ENCODE measurements at places on chromosomes 6 and 20.

DNA sequence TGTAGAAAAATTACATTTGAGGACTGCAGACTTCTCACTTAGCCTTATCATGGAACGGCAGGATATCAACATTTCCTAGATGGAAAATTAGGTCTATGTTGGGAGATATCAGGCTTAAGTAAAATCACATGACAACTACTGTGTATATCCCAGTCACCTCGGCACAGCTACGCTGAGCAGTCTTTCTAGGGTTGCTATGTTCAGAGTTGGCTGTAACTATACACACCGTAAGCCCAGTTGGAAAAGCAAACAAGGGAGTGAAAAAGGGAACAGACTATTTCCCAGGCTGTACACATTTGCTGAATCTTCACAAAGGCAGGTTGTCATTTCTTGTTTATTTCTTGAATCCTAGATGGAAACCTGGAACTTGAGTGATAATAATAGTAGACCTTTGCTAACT, 80.7 kb upstream of the PTPRK start:
- no peak for DNase-seq

- DNase-seq, result no peak
Measured at GRCh38 chr6:153034139-153034538, 31.6 kb upstream of the MTRF1L start.

- DNase-seq, result peak; percentile 20
Measured at GRCh38 chr6:123380257-123380656, 256.5 kb downstream of the TRDN start.

- DNase-seq, result no peak
Measured at GRCh38 chr6:53628354-53629119, 37.0 kb downstream of the KLHL31 start.

DNA sequence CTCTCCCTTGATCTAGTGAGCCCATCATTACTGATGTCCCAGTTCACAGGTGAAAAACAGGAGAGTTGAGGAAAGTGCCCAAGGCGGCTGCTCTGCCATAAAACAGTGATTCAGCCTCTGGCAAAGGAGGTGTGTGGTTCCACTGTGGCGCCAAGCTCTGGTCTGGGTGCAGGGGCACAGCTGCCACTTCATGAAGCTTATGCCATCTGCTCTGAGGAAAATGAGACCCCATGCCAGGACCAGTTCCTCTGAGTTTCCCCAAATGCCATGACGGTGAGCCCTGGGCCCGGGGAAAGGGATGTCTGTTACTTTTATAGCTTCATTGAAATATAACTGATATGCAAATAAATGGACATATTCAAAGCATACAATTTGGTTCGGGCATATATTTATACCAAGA, 33.7 kb upstream of the ZBP1 start:
- DNase-seq, result no peak

DNA sequence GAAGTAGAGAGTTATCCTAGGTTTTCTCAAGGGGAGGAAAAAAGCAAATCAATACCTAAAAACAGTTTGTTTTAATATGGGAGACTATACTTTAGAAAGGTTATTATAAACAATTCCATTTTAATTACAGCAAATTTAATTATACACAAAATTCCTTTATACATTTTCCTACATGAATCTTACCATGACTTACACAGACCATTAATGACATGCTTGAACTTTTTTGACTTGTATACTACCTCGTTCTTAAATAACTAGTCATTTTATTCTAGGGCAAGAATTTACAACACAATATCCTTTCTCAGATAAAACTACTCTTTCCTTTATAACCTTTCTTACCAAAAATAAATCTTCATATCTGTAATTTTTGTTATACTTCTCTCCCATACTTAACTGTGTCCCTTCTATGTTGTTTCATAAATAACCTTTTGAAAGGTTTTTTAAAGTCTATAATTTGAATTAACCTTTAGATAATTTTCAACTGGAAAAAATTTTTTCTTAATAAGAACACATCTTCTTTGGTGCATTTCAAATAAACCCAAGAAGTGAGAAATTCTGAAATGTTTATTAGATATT, 729.4 kb downstream of the TENT5A start:
- peak; percentile 20 for DNase-seq

GRCh38 chr6:40480678-40481077, 106.5 kb downstream of the LRFN2 start:
- no peak for DNase-seq

DNA sequence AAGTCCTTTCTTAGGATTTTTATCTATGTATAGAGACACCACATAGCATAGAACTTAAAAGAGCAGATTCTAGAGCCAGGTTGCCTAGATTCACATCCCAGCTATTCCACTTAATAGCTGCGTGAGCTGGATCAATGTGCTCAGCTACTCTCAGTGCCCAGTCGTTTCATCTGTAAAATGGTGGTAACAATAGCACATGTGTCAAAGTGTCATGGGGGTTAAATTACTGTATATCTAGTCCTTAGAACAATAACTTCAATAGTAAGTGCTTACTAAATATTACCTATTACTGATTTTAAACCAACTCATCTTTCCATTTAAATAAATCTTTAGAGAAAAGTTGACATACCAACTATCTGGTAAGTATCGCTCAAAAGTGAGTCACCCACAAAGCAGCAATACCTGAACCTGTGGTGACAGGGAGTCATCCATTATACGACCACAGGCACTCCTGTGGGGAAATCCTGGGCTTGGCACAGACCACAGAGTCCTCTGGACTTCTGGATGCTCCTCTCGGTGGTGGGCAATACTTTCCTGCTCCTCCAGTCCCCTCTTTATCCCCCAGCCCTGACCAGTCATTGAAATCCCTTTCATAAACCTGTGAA, 154.8 kb downstream of the PDSS2 start:
- no peak for DNase-seq

GRCh38 chr6:52390361-52390727, 28.4 kb downstream of the PAQR8 start:
- DNase-seq, result no peak

DNA sequence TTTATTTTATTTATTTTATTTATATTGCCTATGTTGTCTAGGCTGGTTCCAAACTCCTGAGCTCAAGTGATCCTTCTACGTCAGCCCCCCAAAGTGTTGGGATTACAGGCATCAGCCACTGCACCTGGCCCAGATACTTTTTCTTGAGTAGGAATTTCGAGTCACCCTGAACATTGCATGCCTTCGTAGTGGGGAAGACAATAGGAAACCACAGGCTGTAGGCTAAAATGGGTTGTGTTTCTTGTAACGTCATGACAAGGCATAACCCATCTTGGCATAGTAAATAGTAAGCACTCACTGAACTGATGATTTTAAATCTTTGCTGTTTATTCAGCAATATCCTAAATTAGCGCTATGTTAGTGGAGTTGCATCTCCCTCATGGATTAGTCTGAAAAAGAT, 34.9 kb downstream of the PTPN1 start:
- no peak for DNase-seq

DNA sequence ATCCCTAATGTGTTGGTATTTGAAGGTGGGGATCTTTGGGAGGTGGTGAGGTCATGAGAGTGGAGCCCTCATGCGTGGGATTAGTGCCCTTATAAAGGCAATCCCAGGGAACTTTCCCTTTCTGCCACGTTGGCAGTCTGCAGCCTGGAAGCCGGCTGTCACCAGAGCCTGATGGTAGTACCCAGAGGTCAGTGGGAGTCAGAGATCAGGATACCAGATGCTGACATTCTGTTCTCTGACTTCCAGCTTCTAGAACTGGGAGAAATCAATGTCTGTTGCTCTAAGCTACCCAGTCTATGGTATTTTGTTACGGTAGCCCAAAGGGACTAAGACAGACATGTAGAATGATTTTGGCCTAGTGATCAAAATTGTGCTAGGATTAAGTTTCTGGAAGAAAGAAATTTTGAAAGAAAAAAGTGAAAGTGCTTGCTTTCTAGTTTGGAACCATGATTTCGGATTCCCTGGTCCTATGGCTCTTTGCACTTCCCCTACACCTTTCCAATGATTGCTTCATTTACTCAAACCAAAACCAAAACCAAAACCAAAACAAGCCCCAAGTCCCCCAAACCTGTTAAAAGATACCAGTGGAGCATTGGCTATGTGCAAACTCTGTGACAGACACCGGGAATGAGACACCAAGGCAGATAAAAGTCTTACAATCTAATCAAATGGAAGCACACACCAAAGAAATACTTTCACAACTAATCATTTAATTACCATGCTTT, 173.7 kb upstream of the ZNF217 start:
- DNase-seq, result no peak

- DNase-seq, result no peak
Measured at GRCh38 chr6:144888621-144889020, 603.5 kb downstream of the UTRN start.

DNA sequence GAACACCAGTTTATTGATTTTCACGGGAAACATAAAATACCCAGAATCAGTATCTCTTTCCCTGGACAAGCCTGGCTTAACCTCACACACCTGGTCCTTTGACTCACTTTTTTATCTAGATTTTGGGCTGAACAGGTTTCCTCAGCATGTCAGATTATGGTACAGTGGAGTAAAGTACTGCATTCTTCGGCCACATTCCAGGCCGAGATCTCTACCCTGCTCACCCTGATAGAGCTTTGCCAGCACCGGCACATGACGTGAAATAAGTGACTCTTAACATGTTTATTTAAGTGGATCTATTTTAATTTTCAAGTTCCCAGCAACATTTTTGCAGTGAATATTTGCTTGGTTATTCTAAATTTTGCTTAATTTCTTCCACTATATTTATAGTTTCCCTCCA, 79.0 kb upstream of the POPDC3 start:
- DNase-seq, result no peak

DNA sequence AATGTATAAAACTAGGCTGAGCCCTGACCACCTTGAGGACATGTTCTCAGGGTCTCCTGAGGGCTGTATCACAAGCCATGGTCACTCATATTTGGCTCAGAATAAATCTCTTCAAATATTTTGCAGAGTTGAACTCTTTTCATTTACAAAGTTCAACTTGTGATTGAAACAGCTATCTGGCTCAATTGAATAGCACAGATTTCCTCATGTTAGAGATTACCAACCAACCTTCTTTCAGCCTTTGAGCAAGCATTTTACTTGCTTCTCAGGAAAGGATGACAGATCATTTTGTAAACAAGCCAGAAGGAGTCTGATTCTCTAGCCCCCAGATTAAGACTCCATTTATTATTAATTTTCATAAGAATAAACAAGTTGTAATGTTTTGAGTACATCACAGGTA, 111.0 kb upstream of the DOK5 start:
- DNase-seq, result no peak

GRCh38 chr20:31713312-31714273, 9.1 kb downstream of the BCL2L1 start:
- no peak for DNase-seq

- DNase-seq, result no peak
Measured at GRCh38 chr20:23144856-23145255, 58.7 kb upstream of the CD93 start.

DNA sequence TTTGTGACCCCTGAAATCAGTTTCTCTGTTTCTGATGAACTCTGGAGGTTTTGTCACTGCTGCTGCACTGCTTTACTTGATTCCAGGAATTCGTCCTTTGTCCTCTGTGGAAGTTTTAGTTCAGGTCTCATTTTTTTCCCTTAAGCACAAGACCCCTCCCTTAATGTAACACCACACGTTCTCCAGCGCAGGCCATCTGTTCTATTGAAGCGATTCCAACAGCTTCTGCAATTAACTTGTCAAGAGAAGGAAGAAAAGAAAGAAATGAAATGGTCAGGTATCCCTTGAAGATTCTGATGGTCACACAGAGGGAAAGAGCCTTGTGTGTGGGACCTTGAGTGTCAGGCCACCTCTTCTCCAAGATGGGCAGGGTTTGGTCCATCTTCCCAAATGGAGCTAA, 7.8 kb upstream of the MAS1L start:
- no peak for DNase-seq

- DNase-seq, result no peak
Measured at GRCh38 chr6:29748391-29749307, 25.4 kb downstream of the HLA-F start.

GRCh38 chr20:34703424-34704176, 544 bp upstream of the TP53INP2 start:
- DNase-seq, result no peak

GRCh38 chr6:140572129-140572528, 1197.7 kb upstream of the CITED2 start:
- DNase-seq, result no peak

DNA sequence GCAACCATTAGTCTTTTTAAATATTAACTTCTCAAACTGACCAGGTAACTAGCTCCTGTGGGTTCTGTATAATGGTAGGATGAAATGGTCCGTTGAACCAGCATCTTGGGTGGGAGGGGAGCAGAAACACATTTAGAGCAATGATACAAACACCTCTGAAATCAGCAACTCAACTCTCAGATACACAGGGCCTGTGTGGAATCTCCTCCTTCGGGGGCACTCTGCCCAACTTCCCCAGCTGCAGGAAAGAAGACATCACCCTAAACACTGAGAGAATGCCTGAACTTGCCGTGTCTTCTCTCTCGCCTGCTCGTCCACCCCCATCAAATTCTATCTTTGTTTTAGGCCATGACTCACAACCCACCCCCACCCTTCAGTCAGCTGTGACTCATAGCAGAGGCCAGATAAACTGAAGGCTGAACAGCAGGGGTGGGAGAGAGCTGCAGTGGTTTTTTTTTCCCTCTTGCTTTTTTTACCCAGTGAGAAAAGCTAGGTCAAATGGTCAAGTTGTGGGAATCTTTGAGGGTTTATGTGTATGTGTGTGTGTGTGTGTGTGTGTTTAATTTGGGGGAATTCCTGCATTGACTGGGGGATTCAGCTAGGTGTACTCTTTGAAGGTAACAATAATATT, 593.4 kb upstream of the JAG1 start:
- DNase-seq, result no peak

DNA sequence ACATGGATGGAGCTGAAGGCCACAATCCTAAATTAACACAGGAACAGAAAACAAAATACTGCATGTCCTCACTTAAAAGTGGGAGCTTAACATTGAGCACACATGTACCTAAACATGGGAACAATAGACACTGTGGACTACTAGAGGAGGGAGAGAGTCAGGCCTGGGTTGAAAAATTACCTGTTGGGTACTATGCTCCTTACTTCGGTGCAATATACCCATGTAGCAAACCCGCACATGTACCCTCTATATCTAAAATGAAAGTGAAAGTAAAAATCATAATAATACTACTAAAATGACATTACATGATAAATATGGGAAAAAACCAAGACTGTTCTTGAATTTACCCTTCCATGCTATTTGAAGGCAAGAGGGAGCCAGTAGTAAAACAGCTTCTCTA, 1273.8 kb upstream of the ADGRB3 start:
- no peak for DNase-seq

- DNase-seq, result no peak
Measured at GRCh38 chr20:32484225-32484957, 100.7 kb downstream of the NOL4L start.

DNA sequence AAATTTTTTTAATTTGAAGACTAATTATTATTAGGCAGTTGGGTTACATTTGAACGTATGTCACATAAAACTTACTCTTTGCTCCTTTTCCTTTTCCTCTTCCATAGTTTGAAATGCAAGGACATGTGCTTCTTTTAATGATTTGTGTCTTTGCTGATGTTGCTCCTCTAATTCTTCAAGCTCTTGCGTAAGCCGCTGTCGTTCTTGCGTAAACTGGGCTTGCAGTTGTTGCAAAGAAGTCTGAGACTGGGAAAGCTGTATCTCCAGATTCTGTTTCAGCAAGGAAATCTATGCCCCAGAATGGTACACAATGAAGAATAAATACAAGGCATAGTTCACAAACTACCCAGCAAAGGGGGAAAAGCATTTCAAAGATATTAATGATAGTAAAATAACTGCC, 45.1 kb upstream of the MCM9 start:
- no peak for DNase-seq

GRCh38 chr6:138025528-138025978, 81.7 kb downstream of the PERP start:
- no peak for DNase-seq

Measured in iPS DF 6.9 (cell line).